ENCODE measurements at places on chromosomes 3 and 15. TPM values are rescaled to one million over a fixed set of nuclear protein-coding genes. Genes with fewer than 3 reads are reported as not detected.

DNA sequence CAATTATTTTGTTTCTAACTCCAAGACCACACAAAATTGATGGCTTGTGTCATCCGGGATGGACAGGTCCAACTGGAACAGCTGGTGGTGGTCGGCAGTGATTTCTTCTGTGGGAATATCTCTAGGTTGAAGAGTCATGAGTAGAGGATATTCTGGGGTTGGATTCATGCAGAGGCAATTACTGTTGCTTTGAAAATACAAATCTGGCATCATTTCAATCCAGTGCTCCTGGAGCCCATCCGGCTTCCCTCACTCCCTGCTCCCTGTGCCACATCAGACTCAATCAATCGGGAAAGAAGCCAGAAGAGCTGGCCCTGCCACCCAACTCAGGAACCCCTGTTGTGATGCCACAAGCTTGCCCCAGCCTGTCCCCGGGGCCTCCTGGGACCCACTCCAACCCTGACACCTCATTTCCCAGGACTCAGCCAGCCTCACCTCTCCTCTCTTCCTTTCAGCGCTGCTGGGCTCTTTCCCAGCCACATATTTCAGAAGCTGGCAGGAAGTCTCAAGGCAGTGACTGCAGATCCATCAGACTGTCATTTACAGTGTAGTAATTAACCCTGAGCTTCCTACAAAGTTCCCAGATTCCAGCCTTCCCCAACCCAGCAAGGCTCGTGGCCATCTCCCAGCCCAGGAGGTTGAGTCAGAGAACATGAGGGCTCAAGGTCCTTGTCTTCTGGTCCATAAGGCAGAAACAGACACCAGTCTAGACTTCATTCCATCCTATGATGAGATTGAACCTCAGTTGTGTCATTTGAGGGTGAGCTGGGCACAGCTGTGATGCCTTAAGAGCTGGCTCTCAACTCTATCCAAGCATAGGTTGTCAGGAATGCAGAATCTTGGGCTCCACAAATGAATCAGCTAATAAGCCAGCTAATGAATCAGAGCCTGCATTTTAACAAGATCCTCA is 114.0 kb downstream of the FAM174B start:
- H3K4me3 ChIP-seq, result no peak overlapping the region
- no peak overlapping the region for H3K27ac ChIP-seq
- no peaks in the 10 kb centered on the region for H3K4me1 ChIP-seq
- H3K36me3 ChIP-seq, result no peaks in the 10 kb centered on the region
- DNase-seq, result no peak

DNA sequence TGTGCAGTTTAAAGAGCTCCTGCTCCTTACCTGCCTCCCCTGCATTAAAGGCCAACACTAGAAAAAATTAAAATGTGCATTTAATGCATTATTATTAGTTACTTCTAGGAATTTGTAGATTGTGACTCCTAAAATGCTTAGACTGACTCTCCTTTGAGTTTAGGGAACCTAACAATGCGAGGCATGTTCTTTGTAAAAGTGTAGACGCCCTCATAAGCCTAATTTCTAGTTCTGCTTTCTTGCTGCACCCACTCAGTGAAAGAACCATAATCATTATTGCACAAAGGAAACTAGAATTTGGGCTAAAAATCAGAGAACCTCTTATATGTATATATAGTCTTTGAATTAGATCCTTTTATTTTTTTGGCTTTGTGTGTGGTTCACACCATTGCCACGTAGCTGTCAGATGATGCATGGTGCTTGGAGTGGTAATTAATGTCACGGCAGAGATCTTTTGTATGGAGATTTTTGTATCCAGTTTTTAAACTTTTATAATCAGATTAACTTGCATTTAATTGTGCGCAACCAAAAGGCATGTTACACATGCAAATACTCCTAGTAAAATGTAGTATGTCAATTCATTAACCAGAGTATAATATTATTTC is 710 bp downstream of the ABHD10 start:
- H3K27me3 ChIP-seq, result no peaks in the 10 kb centered on the region
- H3K4me3 ChIP-seq, result peak overlapping the region; percentile 93
- DNase-seq, result no peak

GRCh38 chr3:111721747-111722146 is 126.6 kb upstream of the ZBED2 start:
- DNase-seq, result no peak
- H3K27ac ChIP-seq, result no peak overlapping the region
- H3K4me3 ChIP-seq, result no peak overlapping the region
- no peaks in the 10 kb centered on the region for H3K27me3 ChIP-seq
- H3K4me1 ChIP-seq, result peaks cover 17% of the 10 kb centered on the region

- peaks cover 3% of the 10 kb centered on the region for H3K36me3 ChIP-seq
- H3K4me1 ChIP-seq, result peaks cover 42% of the 10 kb centered on the region
- no peak overlapping the region for H3K4me3 ChIP-seq
- H3K27ac ChIP-seq, result no peak overlapping the region
- DNase-seq, result no peak
Observed at GRCh38 chr15:49151831-49152230, 3.6 kb downstream of the COPS2 start.

NXPE3 gene
- 12.5 TPM for total RNA-seq

Data from type B pancreatic cell (in vitro differentiated cells).